ENCODE measurements at places on chromosomes 4 and X.

- DNase-seq: no peak
These were observed 442.7 kb downstream of the RAPGEF2 start for GRCh38 chr4:159545556-159545955.

- DNase-seq: no peak
These were observed 23.5 kb downstream of the RAP1GDS1 start for GRCh38 chr4:98284640-98285046.

DNA sequence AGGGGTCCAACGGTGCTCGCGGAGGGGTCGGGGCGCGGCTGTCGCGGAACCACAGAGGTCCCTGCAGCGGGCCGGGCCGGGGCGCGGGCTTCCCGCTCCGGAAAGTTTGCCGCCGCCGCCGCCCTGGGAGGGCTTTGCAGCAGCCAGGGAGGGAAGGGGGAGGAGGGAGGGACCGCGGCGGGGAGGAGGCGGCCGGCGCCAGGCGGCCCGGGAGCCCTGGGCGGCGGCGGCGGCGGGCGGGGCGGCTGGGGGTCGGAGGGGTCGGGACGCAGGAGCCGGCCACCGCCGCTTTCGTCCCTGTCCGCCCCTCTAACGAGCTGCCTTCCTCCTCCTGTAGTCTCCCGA, 375 bp downstream of the FGFR3 start:
- DNase-seq: peak; percentile 13

GRCh38 chr4:176653401-176654220, 139.1 kb downstream of the VEGFC start:
- no peak for DNase-seq

GRCh38 chrX:133865761-133866471, 119.5 kb downstream of the GPC3 start:
- no peak for DNase-seq

DNA sequence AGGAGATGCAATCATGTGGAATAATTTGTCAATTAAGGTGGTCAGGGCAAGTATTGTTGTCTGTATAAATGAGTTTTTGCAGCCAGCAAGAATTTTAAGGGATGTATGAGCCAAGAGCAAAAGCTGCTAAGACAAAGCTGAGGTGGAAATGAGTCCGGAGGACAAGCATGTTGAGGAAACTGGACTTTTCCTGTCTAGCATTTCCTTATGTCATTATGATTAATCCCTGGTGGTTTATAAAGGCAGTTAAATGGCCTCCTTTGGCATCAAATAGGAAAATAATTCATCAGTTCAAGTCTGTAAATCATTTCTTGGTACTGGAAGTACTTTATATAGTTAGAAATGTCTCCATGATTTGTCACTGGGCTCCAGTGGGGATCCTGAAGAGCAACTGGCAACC, 61.6 kb upstream of the TEX13A start:
- DNase-seq: no peak

GRCh38 chr4:151663109-151663508, 97.7 kb downstream of the GATB start:
- no peak for DNase-seq

All from activated CD4-positive, alpha-beta T cell treated with anti-CD3 and anti-CD28 coated beads, Interleukin-2, amount 50 U/mL, for 4 hours (primary cell).